Activated CD4-positive, alpha-beta T cell treated with anti-CD3 and anti-CD28 coated beads, Interleukin-2, amount 50 U/mL, for 48 hours (primary cell): ENCODE measurements at places on chromosomes 4 and X.

DNA sequence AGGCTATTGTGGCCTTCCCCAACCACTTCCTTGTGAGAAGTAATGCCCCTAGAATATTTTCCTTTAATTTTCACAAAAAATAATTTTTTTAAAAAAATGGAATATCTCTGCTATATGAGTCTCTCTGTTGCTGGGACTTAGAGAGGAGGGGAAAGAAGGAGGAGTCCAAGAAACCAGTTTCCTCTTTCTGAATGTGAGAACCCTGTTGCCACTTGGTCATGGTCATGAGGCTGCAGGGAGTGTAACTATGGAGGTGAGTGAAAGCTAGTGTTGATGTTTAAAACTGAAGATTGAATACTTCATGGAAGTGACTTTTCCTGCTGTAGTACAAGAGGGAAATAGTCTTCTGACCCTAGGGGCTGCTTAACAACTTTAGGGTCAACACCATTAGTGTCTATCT is 20.4 kb downstream of the KIAA1210 start:
- no peak for DNase-seq

GRCh38 chr4:71411981-71412380 is 73.2 kb downstream of the SLC4A4 start:
- no peak for DNase-seq

DNA sequence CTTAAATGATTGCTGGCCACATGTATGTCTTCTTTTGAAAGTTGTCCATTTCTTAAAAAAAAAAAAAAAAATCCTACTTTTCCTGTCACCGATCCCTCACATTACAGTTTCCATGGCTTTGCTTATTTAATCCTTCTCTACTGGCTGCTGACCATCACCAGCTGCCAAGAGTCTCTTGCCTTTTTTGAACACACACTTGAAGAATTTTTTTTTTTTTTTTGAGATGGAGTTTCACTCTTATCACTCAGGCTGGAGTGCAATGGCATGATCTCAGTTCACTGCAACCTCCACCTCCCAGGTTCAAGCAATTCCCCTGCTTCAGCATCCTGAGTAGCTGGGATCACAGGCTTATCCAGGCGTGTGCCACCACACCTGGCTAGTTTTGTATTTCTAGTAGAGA is 134.0 kb downstream of the ANXA5 start:
- no peak for DNase-seq

GRCh38 chr4:172978848-172979247 is 189.8 kb upstream of the GALNT7 start:
- DNase-seq: no peak
